ENCODE measurements at places on chromosomes 7 and 10.

- no peak for DNase-seq
These were observed 127.8 kb downstream of the HDAC9 start for GRCh38 chr7:18623389-18623788.

DNA sequence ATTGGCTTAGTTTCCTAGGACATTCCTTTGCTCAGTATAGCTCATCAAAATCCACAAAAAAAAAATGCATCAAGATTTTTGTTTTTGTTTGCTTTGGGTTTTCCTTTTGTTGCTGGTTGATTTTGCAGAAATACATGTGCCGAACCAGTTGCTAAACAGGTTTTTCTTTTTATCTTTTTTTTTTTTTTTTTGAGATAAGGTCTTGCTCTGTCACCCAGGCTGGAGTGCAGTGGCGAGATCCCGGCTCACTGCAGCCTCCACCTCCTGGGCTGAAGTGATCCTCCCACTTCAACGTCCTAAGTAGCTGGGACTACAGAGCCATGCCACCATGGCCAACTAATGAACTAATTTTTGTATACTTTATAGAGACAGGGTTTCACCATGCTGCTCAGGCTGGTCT is 8.3 kb downstream of the CSTF2T start:
- DNase-seq = no peak

GRCh38 chr10:15188603-15189002 is 20.1 kb upstream of the NMT2 start:
- no peak for DNase-seq

DNA sequence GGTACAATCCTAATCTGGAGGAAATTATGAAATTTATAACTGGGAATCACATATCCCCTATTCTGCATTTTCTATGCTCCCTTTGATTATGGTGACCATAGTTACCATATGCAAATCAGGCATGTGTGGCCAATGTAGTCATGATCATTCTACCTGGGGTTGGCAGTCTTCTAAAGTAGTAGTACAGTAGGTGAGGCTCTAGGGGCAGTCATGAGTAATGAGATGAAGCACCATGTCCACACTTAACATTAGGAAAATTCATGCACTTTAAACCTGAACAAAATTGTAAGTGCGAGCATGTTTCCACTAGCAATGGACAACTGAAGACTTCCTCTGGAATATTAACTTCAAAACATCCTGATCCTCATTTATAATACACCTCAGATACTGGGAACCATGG is 545.9 kb downstream of the SUGCT start:
- DNase-seq = no peak

GRCh38 chr10:8462565-8462964 is 408.1 kb downstream of the GATA3 start:
- DNase-seq = no peak

DNA sequence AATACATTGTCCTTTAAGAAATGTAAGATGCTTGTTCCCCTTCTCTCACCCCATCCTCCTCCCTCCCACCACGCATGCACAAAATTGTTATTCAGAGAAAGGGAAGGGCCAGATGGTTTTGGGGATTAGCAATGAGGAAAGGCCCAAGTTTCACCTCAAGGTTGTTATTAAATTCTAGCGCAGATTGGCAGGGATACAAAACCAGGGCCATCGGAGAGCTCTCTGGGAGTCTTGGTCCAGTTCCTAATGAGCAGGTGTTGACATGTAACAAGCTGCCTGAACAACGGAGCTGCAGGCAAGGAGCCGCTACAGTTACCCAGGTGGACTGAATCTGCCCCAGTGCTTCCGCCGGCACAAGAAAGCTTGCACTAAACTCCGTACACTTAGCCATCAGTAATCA is 9.7 kb upstream of the ANK3 start:
- DNase-seq = no peak

- DNase-seq = no peak
These were observed 330.3 kb downstream of the AUTS2 start for GRCh38 chr7:69928621-69929020.

DNA sequence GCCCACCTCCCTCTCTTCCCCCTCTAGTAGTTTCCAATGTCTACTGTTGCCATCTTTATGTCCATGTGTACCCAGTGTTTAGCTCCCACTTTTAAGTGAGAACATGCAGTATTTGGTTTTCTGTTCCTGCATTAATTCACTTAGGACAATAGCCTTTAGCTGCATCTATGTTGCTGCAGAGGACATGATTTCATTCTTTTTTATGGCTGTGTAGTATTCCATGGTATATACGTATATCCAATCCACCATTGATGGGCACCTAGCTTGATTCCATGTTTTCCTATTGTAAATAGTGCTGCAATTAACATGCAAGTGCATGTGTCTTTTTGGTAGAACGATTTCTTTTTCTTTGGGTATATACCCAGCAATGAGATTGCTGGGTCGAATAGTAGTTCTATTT is 170.4 kb downstream of the NOC3L start:
- no peak for DNase-seq

- no peak for DNase-seq
These were observed 4.2 kb upstream of the KCP start for GRCh38 chr7:128914566-128915151.

GRCh38 chr10:76010703-76011102 is 579.3 kb downstream of the LRMDA start:
- no peak for DNase-seq

GRCh38 chr7:108805808-108806397 is 236.2 kb downstream of the DNAJB9 start:
- no peak for DNase-seq
